ENCODE measurements at places on chromosomes 6 and 20.

GRCh38 chr6:106070636-106071035, 15.5 kb upstream of the PRDM1 start:
- DNase-seq: no peak

DNA sequence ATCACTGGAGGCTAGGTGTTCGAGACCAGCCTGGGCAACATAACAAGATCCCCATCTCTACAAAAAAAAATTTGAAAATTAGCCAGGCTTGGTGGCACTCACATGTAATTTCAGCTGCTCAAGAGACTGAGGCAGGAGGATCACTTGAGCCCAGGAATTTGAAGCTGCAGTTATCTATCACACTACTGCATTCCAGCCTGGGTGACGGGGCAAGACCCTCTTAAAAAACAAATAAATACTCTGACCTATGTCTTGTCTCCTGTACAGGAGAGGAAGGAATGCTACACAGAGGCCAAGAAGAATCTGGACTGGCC, 25.8 kb downstream of the COX4I2 start:
- no peak for DNase-seq

GRCh38 chr6:134347885-134348805, 30.2 kb upstream of the SGK1 start:
- DNase-seq: no peak

GRCh38 chr20:62900052-62900691, 26.1 kb downstream of the DIDO1 start:
- DNase-seq: peak; percentile 64

DNA sequence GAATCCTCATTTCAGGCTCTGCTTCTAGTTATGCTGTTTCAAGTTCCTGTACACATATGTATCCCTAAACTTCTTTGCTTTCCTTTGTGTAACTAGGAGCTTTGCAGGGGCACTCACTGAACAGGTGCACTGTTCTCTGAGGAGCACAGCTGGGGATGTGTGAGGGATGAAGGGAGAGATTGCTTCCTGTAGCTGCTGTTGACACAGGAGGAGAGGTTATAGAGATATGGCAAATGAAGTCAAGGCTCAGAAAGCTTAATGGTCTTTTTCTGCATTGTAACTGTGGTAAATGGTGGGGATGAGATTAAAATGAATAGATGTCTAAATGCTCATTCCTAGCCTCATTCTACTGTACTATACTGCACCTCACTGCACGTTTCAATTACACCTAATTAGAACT, 454.3 kb downstream of the BTBD3 start:
- no peak for DNase-seq

DNA sequence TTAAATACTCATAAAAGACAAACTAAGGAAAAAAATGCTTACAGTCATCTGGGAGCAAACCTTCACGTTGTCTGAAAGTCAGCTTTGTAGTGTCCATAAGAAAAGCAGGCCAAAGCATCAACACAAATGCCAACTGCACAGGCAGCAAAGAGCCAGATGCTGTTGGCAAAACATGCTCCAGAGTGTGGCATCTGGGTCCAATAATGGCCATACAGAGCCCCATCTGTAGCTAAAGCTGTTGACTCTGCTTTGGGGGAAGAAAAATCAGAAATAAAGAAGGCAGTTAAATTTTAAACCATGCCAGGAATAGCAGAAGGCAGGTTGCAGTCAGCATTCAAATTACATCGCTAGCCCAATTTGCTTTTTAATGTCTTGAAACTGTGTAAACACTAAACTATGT, 776.3 kb downstream of the EYS start:
- DNase-seq: no peak

DNA sequence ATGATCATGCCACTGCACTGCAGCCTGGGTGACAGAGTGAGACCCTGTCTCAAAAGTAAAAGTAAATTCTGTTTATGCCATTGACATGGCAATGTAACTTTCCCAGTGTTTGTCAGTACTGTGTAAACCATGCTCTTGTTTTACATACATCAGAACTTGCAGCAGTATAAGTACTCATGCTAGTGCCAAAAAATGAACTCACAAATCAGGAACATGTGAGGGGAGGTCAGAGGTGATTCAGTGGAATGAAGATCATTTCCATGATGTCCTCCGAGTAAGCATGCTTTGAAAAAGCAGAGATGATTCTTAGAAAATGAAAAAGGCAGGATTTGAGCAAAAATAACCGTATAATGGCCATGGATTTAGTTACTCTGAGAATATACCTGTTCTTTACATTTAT, 81.9 kb downstream of the ANKS1A start:
- no peak for DNase-seq

GRCh38 chr6:45657226-45657625, 279.5 kb upstream of the SUPT3H start:
- no peak for DNase-seq

DNA sequence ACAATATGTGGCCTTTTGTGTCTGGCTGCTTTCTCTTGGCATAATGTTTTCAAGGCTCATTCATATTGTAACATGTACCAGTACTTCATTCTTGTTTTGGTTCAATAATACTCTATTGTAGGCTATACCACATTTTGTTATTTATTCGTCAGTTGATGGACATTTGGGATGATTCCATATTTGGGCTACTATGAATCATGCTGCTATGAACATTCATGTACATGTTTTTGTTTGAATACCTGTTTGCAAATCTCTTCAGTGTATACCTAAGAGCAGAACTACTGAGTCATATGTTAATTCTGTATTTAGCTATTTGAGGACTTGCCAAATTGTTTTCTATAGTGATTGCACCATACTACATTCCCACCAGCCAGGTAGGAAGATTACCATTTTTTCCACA, 259.9 kb downstream of the GMPR start:
- DNase-seq: no peak

DNA sequence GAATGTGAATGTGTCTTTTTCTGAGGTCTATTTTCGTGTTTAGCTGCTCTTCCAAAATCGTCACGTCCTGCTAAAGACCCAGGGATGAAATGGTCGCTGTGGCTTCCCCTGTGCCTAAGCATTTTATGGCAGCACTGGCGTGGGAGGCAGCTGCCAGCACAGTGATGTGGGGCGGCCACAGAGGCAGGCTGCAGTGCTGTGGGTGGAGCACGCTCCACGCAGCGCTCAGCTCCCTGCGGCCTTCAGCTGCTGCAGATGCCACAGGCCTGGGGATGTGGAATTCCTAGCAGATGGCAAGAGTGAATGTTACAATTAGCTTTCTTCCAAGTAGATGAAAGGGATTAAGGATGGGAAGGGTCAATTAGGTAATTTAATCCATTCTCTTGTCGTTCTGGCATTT, 242.6 kb downstream of the SMOC2 start:
- DNase-seq: no peak

- no peak for DNase-seq
These were observed 21.1 kb downstream of the AKAP7 start for GRCh38 chr6:131156411-131156810.

- DNase-seq: no peak
These were observed 326.6 kb upstream of the RNF24 start for GRCh38 chr20:4341804-4342485.

DNA sequence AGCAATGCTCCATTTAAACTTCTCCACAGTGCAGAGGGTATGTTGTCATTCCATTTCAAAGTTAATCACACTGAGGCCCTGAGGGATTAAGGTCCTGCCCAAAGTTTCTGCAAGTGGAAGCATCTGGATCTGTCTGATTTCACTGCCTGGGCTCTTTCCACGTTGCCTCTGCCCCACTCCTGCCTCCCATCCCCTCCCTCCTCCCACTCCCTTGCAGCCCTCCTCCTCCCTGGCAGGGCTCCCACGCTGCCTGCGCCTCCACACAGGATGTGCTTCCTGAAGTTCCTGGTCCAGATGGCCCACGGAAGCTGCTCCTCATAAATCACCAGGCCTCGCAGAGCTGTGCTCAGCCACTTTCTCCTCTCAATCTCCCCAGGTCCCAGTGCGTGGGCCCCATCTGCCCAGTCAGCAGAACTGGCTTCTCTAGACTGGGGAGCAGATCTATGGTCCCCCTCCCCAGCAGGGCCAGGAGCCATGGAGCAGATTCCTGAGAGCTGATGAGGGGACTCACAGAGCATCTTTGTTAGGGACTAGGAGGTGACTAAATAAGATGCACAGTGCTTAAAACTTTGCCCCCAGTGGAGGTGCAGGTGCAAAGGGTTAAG, 65.4 kb upstream of the MAFB start:
- DNase-seq: no peak

GRCh38 chr20:55790178-55790577, 215.1 kb downstream of the CBLN4 start:
- DNase-seq: no peak

DNA sequence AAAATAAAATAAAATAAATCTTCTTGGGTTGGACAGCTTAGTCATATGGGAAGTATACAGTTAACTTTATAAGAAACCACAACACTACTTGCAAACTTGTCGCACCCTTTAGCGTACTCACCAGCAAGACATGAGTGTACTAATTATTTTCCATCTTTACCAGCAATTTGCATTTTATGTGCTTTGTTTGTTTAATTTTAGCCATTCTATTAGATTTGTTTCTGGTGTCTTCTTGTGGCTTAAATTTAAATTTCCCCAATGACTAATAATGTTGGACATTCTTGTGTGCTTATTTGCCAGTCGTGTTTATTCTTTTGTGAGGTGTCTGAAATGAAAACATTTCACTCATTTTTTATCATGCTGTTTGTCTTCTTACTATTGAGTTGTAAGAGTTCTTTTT, 1172.2 kb upstream of the CITED2 start:
- no peak for DNase-seq

- DNase-seq: no peak
These were observed 9.3 kb downstream of the SLC22A1 start for GRCh38 chr6:160130729-160131484.

GRCh38 chr6:155795173-155795796, 339.6 kb upstream of the NOX3 start:
- DNase-seq: no peak

DNA sequence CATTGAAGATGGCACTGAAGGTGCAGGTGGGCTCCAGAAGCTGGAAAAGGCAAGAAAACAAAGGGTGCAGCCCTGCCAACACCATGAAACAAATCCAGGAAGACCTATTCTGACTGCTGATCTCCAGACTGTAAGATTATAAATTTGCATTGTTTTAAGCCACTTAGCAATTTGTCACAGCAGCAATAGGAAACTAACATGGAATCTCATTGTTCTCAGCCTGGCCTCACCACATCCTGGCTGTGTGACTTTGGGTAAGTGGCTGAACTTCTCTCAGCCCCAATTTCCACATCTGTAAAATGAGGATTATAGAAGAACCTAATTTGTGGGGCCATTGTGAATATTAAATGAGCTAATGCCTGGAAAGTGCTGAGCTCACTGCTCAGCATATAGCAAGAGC, 160.4 kb upstream of the MAFB start:
- no peak for DNase-seq

- DNase-seq: no peak
These were observed 37.6 kb upstream of the MDFI start for GRCh38 chr6:41600499-41601247.

DNA sequence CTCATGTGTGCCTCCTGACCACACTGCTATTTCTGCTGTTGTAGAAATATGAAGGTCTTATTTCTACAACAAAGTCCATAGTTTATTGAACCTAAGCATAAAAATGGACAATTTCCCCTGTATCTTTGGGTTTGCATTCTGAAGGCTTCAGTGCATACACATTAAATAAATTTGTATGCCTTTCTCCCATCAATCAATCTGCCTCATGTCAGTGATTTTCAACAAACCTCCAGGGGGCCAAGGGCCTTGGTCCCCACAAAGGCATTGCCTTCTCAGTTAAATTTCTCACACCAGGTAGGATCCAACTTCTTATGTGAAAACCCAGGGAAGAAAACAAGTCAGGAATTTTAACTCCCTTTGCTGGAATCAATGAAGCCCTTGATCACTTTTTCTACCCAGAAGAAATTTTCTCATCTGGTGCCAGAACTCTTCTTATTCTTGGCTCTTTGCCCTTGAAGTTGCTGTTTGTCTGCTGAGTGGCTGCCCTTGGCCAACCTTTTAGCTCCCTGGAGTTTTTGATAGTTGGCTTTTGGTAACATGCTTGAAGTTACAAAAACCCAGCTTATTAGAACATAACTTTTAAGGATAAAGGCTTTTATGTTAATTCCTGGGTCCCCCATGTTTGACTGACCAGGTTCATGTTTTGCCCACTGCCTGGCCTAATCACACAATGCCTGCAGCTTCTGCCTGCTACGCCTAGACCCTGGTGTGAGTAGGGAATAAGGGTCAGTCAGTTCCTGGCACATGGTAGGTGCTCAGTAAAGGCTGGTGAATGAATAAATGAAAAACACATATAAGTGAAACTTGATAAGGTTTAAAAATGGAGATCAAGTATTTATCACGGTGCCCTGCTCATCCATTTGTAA, 37.0 kb downstream of the SHLD1 start:
- no peak for DNase-seq

DNA sequence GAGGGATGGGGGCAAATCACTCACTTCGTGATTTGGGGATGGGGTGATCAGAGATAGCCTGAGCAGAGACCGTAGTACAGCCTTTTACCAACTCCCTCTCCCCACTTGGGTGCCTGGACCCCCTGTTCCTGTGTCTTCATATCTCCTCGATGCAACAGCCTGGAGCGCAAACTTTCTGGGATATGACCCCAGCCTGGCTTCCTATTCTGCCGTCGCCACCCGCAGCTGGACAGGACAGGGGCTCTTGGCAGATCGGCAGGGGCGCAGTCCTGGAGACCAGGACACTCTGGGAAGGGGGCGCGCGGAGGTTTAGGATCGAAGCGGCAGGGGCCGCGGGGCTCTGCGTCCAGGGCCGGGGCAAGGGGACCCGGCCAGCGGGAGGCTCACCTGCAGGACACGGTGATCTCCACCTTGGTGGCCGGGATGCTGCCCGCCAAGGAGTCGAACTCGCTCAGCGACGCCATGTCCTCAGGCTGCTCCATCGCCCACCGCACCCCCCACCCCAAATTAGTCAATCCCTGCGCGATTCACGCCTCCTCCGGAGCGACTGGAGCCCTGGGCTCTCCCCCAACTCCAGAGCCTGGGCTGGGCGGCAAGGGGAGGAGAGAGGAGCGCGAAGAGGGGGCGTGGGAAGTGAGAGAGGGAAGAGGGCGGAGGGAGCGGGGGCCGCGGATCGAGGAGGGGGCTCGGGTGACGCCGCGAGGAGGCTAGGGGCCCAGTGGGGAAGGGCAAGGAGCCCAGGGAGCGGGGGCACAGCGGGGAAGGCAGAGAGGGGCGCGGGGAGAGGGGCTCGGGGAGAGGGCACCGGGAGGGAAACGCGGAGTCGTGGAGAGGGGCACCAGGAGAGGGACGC, at the start of gene CPNE5:
CPNE5 (minus strand) TSS at position 549 of the 853 bp plus-strand sequence; CDS start at position 482, 67 bp downstream.
- no peak for DNase-seq

GRCh38 chr6:40210628-40211056, 276.4 kb upstream of the MOCS1 start:
- no peak for DNase-seq

GRCh38 chr6:40743690-40744446, 156.7 kb upstream of the LRFN2 start:
- DNase-seq: no peak

Measured in stimulated activated CD4-positive, alpha-beta T cell treated with anti-CD3 and anti-CD28 coated beads, Interleukin-1b, Interleukin-23, amount 100 ng/mL, for 4 hours (primary cell).